ENCODE measurements at places on chromosomes 12 and 14. TPM values are rescaled to one million over a fixed set of nuclear protein-coding genes. Genes with fewer than 3 reads are reported as not detected.

The SERPINA5 gene
- 3.3 TPM for total RNA-seq

The AMDHD1 gene
- 0.63 TPM for total RNA-seq

The AKAP3 gene
- total RNA-seq: 7.1 TPM

The PMCH gene
- total RNA-seq: not detected

The COL2A1 gene
- total RNA-seq: not detected

DNA sequence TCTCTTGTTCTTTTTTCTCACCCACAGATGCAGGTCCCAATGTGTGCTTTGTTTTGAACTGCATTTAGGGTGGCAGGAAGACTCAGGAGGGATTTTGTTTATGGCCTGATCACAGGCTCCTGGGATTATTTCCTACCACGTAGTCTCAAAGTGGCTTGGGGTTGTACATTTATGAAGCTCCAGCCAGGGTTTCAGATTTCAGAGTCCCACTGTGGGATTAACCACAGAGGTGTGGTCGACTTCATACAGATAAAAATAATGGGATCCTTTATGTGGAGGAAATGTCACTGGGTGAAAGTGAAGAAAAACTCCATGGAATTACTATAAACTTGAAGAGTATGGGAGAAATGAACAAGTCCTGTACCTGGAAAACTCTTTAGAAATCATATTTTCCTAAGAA, 14.2 kb upstream of the PPP1R1A start:
- DNase-seq: no peak
- H3K4me3 ChIP-seq: no peak overlapping the region
- H3K36me3 ChIP-seq: no peaks in the 10 kb centered on the region
- no peaks in the 10 kb centered on the region for H3K27me3 ChIP-seq

- DNase-seq: no peak
- H3K27ac ChIP-seq: no peak overlapping the region
- no peaks in the 10 kb centered on the region for H3K27me3 ChIP-seq
- no peaks in the 10 kb centered on the region for H3K4me1 ChIP-seq
- no peak overlapping the region for H3K4me3 ChIP-seq
Observed at GRCh38 chr12:25017336-25017735, 68.4 kb upstream of the BCAT1 start.

Data from right atrium auricular region (tissue), 2 donors.